ENCODE measurements at places on chromosomes 2 and 18. TPM values are rescaled to one million over a fixed set of nuclear protein-coding genes. Genes with fewer than 3 reads are reported as not detected.

- no peak for DNase-seq
Observed at GRCh38 chr2:8251291-8251690, 430.6 kb upstream of the ID2 start.

- peak; percentile 28 for DNase-seq
Observed at GRCh38 chr2:54895730-54896129, 154.5 kb downstream of the RTN4 start.

Gene CERKL
- polyA plus RNA-seq, result not detected

Gene CHRNG
- not detected for polyA plus RNA-seq

- no peak for DNase-seq
Observed at GRCh38 chr18:919078-919477, 14.4 kb downstream of the ADCYAP1 start.

Gene TUBA3E
- polyA plus RNA-seq, result not detected

DNA sequence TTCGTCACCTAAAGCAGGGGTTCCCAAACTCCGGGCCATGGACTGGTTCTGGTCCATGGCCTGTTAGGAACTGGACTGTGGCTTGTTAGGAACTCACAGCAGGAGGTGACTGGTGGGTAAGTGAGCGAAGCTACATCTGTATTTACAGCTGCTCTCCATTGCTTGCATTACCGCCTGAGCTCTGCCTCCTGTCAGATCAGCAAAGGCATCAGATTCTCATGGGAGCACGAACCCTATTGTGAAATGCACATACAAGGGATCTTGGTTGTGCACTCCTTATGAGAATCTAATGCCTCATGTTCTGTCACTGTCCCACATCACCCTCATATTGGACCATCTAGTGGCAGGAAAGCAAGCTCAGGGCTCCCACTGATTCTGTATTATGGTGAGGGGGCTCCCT is 217.0 kb downstream of the ZFP36L2 start:
- no peak for DNase-seq

Gene SEPTIN10
- 42.4 TPM for polyA plus RNA-seq

DNA sequence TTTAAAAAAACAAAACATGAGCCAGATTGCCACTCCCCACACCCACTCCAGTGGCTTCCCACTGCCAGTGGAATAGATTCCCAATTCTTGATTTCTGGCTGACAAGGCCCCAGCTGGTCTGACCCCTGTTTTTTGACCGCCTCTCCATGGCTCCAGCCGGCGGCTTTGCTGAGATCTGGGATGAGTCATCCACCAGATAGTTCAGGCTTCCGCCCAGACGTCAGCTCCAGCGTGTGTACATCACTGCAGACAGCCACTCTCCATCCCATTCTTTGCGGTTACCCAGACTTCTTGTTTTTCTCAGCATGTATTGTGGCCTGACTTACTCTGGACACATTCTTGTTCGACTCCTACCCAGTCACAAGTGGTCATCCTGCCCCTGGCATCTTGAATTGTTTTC is 227.9 kb downstream of the GBX2 start:
- DNase-seq, result peak; percentile 97

DNA sequence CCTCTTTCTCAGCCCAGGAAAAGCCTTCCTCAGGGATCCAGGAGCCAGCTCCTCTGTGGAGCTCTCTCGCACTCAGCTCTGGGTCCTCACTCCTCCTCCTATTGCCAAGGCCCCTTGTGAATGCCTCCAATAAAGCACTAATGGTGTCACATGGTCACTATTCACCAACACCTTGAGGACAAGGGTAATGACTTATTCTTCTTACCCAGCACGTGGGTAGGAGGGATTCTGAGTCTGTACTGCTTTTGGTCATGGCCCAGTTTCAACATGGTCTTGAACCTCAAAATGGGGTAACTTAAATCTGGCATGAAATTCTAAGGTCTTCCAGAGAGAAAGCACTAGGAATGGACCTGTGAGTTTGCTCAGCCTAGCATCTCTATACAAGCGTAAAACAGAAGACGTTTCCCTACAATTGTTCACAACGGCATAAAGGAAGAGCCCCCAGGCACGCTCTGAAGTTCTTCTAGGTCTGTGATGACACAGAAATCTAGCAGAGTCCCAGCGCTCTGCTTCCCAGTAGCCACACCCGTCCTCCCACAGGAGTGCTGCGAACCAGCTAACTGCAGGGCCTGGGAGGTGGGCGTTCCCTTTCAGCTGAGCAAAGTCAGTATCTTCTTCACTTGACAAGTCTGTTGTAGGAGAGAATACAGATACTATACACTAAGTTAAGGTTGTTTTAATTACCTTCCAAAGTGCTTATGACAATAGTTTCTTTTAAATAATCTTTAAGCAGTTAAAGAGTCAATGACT is 14.6 kb upstream of the KIDINS220 start:
- no peak for DNase-seq

- peak; percentile 38 for DNase-seq
Observed at GRCh38 chr18:26460449-26461091, 87.8 kb downstream of the KCTD1 start.

Gene METTL21A
- 11.1 TPM for polyA plus RNA-seq

Gene GAL3ST2
- not detected for polyA plus RNA-seq

DNA sequence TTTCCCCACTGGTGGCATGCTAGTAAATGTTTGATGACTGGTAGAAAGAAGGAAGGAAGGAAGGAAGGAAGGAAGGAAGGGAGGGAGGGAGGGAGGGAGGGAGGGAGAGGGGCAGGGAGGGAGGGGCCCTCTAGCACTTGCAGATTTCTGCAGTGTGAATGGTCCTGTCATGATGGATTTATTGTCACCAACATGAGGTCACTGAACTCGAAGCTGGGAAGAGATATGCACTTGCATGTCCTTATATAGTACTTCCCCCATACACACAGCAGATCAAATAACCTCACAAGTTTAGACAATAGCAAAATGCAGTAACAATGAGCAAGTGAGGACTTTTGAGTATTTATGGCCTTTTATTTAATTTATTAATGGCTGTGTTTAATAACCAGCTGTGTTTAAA is 44.5 kb upstream of the CXCR4 start:
- no peak for DNase-seq

Gene PDE1A
- 0.26 TPM for polyA plus RNA-seq

DNA sequence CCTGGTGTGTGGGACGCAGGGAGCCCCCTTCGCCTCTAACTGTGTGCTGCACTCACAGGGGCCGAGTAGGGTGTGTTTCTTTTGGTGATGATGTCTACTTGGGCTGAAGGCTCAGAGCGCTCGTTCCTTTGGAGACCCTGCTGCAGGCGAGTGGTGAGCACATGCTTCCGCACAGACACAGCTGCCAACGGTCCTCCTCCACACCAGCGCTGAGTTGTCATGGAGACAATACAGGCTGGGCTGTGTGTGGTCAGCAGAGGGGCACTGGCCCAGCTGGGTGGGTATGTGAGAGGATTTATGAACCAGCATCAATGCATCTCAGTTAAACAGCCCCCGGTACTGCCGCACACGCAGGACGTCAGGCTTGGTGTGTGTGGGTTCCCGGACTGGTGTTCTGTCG is 143.5 kb downstream of the SH3RF3 start:
- DNase-seq, result no peak

Gene COL4A3
- not detected for polyA plus RNA-seq

GRCh38 chr2:45728458-45728942 is 77.0 kb downstream of the PRKCE start:
- DNase-seq, result no peak

GRCh38 chr2:47888581-47889280 is 17.6 kb downstream of the FBXO11 start:
- peak; percentile 64 for DNase-seq

DNA sequence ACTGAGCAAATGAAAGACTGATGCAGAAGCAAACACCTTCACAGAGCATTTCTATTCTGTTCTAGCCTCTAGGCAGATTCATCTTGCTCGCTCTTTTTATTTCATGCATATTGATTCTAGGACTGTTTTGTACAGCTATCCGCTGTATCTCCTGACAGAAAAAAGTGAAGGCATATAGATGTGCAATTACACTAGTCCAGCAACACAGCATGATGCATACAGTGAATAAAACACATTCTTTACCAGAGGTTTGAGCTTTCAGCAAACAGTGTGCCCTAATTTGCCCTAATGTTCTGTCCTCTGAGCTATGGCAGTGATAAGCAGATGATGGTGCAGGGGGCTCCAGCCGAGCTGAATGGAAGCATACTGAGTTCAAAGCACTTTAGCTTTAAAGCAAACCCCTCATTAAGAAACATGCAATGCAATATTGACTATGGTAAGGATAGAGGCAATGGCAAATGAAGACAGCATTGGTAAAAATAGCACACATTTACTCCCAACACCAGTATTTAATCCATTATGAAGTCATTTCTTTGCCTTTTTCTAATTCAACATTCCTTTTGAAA is 141.2 kb upstream of the RGPD4 start:
- no peak for DNase-seq

Gene AOX1
- 21.7 TPM for polyA plus RNA-seq

Gene RIT2
- not detected for polyA plus RNA-seq

- DNase-seq, result no peak
Observed at GRCh38 chr2:162749994-162750393, 88.6 kb downstream of the KCNH7 start.

GRCh38 chr2:165843351-165843750 is 49.3 kb upstream of the GALNT3 start:
- DNase-seq, result no peak

Gene ASTL
- not detected for polyA plus RNA-seq

Gene CDH19
- not detected for polyA plus RNA-seq

GRCh38 chr2:74755386-74755785 is 78.5 kb upstream of the HK2 start:
- DNase-seq, result no peak

- DNase-seq, result no peak
Observed at GRCh38 chr2:157271590-157272203, 14.2 kb downstream of the GALNT5 start.

DNA sequence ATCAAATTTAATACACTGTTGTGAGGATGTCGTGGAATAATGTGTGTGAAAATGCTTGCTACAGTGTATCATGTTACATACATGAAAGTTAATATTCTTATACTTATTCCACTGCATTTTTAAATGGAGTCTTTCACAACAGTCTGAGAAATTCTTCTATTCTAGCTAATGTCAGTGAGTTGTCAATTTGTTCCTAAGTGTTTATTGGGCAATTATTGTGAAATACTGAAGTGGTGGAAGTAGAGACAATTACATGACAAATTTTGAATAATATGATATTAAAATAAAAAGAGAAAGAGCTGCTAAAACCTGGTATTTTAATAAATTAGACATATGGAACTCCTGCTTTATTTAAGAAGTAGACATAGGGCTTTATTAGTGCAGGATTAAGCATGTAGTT is 176.1 kb downstream of the PTPRM start:
- DNase-seq, result no peak

- DNase-seq, result no peak
Observed at GRCh38 chr2:31294196-31294595, 60.2 kb downstream of the EHD3 start.

Gene CCDC148
- polyA plus RNA-seq, result 0.17 TPM

DNA sequence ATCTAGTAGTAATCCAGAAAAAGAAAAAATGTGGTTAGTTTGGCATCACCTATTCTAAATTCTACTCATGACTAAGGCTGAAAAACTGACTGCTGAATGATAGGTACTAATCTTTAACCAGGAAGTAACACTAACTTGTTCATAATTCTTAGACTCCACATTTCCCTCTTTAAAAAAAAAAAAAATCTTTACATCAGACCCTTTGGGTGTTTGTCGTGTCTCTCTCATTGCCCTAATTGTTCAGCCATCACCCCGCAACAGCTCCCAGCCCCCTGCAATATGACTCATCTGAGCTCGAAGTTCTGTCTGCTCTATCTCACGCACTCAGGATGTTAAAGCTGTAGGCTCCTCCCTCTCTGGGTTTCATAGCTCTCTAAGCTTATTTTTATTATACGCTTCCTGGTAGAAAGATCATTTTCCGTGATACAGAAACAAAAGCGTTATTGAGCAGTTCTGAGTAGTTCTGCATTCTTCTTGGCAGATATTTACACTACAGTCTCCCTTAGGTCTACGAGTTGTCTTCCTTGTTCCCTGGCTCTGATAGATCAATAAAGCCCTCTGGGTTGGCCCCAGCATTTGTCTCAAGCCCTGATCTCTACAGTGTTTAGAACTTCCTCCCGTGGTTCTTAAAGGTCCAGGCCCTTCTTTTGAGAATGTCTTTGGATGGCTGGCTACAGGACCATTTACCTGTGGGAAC is 95.6 kb downstream of the TNFRSF11A start:
- DNase-seq, result peak; percentile 65

DNA sequence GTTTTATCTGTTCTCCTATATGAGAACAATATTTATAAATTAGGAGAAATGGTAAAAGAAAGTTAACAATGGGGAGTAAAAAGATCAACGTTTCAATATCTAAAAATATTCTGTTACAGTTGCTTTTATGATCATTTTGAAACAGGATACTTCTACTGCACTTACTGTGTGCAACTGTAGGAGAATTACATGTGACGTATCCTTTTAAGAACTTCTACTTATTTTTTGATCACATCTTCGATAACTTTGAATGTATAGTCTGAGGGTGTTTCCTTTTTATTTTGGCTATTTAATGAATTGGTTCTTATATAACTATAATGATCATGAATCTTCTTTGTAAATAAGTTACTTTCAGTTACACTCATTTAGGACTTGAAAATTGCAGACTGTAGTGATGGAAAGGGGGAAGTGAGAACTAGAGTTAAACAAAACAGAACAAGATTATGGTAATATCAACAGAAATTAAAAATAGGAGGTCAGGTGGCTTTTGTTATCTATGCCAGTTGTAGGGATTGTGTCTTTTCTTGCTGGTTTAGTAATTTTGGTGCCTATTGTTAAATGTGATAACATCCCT is 109.9 kb downstream of the MSTN start:
- DNase-seq, result no peak

DNA sequence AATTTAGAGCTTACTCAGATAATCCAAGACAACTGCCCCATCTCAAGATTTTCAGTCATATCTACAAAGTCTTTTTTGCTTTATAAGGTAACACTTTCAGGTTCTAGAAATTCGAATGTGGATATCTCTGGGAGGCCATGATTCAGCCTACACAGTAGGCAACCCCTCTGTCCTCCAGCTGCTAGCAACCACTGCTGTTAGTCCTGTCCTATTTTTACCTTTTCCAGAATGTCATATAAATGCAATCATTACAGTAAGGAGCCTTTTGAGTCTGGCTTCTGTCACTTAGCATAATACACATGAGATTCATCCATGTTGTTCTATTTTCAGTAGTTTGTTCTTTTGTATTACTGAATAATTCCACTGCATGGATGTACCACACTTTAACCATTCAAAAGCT is 28.5 kb upstream of the MARCHF7 start:
- no peak for DNase-seq

DNA sequence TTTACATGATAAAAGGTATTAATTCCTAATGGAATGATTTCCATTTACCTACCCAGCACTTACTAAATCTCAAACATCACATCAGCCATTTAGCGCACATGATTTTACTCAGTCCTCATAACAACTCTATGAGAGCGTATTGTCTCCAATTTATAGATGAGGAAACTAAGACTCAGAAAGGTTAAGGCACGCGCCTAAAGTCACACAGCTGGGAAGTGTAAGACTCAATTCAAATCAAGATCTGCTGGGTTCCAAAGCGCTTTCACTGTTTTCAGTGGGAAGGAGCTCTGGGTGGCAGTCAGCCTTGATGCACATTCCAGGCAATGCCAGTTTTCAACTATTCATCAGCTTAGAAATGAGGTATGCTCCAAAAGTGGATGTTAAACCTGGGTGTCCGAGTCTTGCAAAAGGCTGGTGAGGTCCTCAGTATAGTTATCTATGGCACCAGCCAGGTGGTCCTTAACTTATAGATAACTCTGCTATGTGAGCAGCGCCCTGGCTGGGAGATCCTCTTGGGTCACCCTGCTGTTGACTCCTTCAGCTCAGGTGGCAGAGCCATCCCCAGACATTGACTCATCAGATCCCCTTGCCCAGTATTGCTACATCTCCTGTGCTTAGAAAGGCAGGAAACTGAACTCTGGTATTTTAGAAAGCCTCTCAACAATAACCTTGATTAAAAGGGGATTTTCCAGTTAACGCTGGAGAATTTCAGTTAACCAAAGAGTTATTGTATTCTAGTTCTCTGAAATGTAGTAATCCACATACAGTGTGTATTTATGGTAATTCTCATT is 47.1 kb downstream of the SLC4A1AP start:
- DNase-seq, result peak; percentile 45
